NCI-H774 (cell line): ENCODE measurements at places on chromosomes 4 and X.

DNA sequence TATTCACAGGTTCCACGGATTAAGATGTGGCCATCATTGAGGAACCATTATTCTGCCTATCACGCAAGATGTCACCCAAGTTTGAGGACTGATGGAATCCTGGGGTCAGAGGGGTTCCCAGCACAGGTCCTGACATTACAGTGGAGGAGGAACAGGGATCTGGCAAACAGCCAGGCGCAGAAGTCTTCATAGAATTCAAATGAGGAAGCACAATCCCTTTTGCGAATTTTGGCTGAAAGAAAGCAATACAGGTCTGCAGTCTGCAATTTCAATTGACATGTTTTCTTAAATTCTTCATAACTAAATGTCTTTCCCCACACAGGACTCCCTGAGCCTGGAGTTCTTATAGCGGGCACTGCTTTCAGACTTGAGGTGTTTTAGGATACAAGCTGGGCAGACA lies 14.5 kb downstream of the DOCK11 start:
- no peak for DNase-seq

DNA sequence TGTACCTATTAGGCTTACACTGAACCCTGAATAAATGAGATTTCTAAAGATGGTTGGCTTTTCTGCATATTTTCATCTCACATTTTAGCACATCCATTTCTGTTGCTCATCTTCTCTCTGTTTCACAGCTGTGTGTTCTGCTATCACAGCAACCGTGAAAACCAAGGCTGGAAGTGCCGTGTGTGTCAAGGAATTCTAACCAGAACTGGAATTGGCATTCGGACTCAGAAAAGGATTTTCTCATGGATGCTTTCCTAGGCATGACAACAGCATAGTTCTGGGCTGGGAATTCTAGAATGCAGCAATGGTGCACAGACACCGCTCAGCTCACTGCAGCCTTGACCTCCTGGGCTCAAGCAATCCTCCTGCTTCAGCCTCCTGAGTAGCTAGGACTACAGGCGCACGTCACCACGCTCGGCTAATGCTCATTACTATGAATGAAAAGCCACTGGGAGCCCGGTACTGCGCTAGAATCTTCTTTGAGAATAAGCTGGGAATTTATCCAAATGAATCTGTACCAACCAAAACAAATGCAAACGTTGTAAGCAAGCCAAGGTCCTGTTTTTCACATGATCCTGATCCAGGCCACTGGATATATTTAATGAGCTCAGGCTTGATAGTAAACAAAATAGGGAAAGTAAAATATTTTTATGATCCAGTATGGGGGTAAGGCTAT lies 105.2 kb downstream of the RBM47 start:
- DNase-seq: no peak

- no peak for DNase-seq
These were observed 107.9 kb downstream of the ZNF827 start for GRCh38 chr4:145830699-145831098.

GRCh38 chr4:1137063-1137776 lies 23.9 kb upstream of the RNF212 start:
- no peak for DNase-seq

GRCh38 chr4:70849291-70849690 lies 9.6 kb upstream of the GRSF1 start:
- DNase-seq: no peak

DNA sequence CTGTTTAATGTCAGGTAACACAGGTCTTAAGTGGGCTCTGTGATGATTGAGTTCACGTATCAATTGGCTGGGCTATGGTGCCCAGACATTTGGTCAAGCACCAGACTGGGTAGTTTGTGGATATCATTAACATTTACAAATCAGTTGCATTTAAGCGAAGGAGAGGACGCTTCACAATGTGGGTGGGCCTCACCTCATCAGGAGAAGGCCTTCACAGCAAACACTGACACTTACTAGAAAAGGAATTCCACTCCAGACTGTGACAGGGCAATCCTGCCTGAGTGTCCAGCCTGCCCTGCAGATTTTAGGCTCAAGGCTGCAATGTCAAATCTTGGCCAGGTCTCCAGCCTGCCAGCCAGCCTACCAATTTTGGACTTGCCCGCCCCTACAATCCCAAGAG lies 270.3 kb downstream of the DHRSX start:
- DNase-seq: no peak

GRCh38 chr4:123380728-123381716 lies 15.6 kb upstream of the SPRY1 start:
- DNase-seq: no peak

- DNase-seq: no peak
These were observed 1.0 kb upstream of the AASDH start for GRCh38 chr4:56388306-56388705.

DNA sequence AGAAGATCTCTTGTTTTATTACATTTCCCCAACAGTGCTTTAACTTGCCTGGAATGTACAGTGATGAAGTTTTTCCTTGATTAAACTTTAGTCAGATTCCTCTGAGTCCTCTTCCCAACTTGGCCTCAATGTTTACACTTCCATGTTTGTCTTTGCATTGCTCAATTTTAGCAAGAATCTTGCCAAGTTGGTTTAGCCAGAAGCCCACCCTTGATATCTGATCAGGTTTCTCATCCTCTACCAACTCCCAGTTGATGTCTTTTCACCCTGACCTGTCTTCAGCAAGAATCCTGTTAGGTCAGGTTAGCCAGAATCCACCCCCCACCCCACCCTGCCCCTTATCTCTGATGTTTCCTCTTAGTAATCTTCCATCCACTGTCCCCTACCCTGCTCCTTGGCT lies 120.9 kb downstream of the MBNL3 start:
- DNase-seq: no peak

DNA sequence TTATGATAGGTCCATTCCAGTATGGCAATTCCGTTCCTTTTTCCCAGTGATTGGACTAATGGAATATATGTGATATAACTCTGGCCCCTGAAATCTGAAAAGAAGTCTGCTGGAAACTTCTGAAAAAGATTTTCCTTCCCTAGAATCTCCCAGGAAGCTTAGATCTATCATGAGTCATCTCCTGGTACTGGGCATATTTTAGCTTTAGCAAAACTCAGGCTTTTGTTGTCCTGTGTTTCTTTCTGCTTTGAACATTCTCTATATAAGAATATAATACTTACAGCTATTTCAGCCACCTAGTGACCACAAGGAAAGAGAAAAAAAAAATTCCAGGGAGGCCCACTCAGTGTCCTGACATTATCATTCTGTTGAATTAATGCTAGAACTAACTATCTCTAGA lies 597.2 kb upstream of the GRIA3 start:
- no peak for DNase-seq

DNA sequence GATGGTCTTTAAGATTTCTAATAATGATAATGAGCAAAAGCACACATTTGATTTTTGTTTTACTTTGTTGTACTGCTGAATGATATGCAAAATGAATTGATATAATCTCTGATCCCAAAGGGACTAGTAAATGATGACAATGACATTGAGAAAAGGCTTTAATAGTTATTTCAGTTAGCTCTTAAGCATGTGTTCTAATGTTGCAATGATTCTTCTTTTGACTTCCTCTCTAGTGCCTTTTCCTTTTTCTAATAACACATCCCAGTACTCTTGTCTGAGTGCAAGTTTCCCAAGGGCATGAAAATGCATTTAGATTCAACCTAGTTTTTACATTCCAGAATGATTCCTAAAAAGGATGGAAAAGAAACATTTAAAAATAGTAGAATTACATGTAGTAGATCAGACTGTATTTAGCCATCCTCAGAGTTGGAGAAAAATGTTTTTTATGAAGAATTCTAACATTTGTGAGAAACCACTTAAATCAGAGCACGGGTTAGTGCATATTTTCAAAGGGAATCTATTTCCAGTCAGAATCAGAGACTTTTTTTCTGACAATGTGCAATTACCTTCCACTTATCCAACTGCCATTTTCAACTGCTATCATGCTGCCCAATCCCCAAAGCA lies 508.8 kb downstream of the C4orf33 start:
- no peak for DNase-seq

GRCh38 chr4:91127831-91128230 lies 1000.6 kb downstream of the CCSER1 start:
- DNase-seq: no peak

- DNase-seq: no peak
These were observed 138.8 kb upstream of the DCAF8L1 start for GRCh38 chrX:28120072-28120471.

DNA sequence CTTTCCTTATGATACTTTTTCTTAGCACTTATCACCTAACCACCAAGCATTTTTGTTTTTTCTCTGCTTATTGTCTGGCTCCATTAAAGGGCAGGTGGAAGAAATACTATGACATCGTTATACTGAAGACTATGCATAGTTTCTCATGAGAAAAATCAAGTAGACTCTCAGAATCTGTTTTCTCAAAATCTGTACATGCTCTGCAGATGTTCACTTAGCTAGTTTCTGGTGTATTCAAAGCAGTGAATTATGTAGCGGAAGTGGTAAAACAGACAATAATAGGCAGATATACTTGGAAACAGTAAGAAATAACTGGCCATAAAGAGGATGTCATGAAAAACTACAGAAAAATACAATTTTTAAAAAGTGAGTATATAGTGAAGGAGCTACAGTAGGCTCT lies 146.0 kb downstream of the STIM2 start:
- DNase-seq: no peak

DNA sequence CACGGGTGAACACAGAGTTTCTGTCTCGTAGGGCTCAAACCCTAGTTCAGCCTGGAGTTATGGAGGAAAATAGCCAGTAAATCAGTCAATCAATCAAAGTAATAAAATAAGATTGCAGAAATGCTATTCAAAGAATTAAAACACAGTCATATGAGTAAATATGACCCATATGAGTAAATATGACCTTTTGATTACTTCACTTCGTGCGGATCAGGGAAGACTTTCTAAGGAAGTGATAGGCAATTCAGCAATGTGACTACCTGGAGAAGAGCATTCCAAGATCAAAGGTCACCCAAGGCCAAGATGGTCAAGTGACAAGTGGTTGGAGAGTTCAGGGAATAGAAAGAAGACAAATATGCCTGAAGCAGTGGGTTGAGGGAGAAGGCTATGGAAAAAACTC lies 722.6 kb downstream of the ADGRL3 start:
- DNase-seq: no peak

DNA sequence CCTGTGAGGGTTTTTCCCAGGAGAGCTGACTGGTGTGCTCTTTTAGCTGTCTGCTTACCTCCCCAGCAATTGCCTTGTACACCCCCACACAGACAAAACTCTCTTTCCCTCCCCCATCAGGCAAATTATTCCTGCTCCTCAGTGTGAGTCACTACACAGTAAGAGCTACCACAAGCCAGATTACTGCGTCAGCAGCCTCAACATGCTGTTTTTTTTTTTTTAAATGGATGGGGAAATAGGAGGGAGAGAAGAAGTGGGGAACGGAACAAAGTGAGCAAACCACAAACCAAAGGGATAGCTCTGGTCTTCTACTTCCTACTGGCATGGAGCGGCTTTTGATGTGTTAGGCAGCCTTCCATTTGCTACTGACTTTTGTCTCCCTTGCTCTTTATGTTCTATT lies 107.5 kb upstream of the ACSL4 start:
- no peak for DNase-seq

DNA sequence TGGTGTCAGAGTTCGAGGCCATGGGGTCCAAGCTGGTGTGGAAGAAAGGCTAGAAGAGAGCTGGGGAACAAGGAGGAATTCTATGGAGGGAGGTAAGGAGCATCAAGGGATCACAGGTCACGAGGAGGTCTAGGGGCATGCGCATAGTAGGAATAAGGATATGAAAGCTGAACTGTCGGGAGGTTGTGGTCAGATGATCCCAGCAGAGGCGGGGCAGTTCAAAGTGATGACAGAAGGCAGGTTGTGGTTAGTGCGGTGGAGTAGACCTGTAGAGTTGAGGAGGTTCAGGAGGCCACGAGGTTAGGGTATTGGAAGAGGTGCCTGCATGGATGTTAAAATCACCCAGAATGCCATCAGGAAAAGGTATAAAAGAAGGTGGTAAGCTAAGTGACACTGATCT lies 156.3 kb downstream of the TMEM164 start:
- DNase-seq: no peak

DNA sequence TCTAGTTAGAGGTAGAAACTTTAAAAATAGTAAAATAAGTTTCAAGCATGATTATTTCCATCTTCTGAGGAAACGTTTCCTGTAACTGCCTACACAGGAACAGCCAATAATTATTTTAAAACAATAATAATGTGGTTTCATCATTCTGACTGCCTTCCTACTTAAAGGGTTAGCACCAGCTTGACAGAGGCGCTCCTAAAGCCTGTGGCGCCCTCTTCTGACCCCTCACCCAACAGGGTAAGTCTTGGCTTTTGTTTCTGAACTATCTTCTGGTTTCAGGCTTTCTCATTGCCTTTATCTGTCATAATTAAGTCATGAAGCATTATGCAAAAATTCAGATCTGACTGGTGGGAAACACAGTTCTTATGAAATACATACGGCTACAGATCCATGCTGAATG lies 96.7 kb downstream of the ITM2A start:
- DNase-seq: no peak

GRCh38 chr4:61301271-61301670 lies 101.1 kb downstream of the ADGRL3 start:
- DNase-seq: peak; percentile 20

DNA sequence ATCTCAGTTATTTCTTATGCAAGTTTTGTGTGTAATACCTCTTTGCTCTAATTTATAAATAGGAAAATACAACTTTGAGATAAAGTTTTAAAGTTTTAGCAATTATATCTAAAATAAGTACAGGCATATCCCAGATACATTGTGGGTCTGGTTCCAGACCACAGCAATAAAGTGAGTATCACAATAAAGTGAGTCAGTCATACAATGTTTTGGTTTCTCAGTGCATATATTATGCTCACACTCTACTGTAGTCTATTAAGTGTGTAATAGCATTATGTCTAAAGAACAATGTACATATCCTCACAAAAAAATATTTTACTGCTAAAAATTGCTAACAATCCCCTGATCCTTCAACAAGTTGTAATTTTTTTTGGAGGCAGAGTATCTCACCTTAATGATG lies 49.2 kb downstream of the ANAPC10 start:
- DNase-seq: no peak

DNA sequence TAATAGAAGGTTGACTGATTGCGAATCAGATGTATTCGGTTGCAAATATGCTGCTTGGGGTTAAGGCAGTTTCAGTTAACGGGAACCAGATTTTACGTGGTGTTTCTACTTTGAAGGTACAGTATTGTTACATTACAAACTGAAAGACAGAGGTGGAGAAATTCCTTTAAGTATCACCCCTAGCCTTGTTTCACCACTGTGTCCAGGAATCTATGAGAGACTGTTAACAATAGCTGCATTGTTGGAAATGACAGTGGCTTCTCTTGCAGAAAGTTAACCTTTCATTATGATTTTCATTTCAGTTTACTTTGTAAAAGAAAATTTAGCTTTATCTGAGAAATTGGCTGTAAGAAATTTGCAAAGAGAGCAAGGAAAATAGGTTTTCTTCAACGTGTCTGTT lies 2.6 kb downstream of the CDKL5 start:
- no peak for DNase-seq

GRCh38 chrX:109537324-109537665 lies 651 bp downstream of the NXT2 start:
- DNase-seq: peak; percentile 60
